Stimulated activated CD8-positive, alpha-beta memory T cell treated with anti-CD3 and anti-CD28 coated beads, Interleukin-7, amount 100 ng/mL, for 1 hour (primary cell): ENCODE measurements at places on chromosomes 3 and 15.

GRCh38 chr15:71112429-71112828 lies 2.8 kb upstream of the THSD4 start:
- no peak for DNase-seq

DNA sequence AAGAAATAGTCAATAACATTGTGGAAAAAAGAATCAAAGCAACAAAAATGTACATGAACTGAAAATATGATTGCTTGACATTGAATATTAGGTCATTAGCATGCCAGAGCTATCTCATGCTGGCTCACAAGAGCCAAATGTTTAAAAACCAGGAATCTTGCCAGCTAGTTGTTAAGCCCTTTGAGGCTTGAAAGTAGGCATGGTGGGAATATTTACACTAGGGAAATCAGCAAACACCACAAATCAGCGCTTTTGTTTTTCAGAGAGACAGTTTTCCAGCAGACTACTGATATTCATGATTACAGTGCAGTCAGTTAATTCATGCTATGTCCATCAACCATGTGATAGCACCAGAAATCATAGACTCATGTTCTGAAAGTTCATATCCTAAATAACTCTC lies 144.8 kb downstream of the ARPP21 start:
- no peak for DNase-seq

- DNase-seq = no peak
Observed at GRCh38 chr15:71893691-71894090, 83.3 kb downstream of the NR2E3 start.

- DNase-seq = no peak
Observed at GRCh38 chr3:13832130-13832529, 47.7 kb downstream of the WNT7A start.

DNA sequence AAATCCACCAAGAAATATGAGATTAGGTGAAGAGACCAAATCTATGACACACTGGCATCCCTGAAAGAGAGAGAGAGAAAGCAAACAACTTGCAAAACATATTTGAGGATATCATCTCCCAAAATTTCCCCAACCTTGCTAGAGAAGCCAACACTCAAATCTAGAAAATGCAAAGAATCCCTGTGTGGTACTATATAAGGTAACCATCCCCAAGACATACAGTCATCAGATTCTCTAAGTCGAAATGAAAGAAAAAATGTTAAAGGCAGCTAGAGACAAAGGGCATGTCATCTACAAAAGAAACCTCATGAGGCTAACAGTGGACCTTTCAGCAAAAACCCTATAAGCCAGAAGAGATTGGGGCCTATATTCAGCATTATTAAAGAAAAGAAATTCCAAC lies 622.1 kb upstream of the LMCD1 start:
- no peak for DNase-seq

DNA sequence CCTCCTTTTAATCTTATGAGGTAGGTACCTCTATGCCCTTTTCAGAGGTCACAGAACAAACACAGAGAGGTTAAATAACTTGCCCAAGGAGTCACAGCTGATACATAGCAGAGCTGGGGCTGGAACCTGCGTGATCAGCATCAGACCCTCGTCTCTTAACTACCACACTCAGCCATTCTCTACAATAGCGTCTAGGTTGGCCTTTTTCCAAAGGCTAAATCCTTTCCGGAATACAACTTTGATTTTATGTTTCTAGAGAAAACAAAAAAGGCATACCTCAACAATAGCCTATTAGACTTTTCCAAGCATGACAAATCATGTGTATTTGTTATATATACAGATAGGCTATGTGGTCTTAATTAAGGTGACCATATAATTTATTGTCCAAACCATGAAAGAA lies 187.2 kb downstream of the RORA start:
- DNase-seq = no peak
